Immature natural killer cell (primary cell): ENCODE measurements at places on chromosomes 6 and 20. TPM values are rescaled to one million over a fixed set of nuclear protein-coding genes. Genes with fewer than 3 reads are reported as not detected.

Gene COX4I2
- not detected for polyA plus RNA-seq

Gene ITPR3
- 7.2 TPM for polyA plus RNA-seq

Gene DZANK1
- polyA plus RNA-seq: 1.6 TPM

Gene NFKBIL1
- polyA plus RNA-seq: 5.0 TPM

Gene MMP24
- 0.17 TPM for polyA plus RNA-seq

Gene MYH7B
- polyA plus RNA-seq: not detected

Gene RTF2
- 163 TPM for polyA plus RNA-seq

Gene ADA
- 150 TPM for polyA plus RNA-seq

Gene SLC22A16
- polyA plus RNA-seq: not detected

Gene CRIP3
- 0.26 TPM for polyA plus RNA-seq

Gene PGBD1
- 1.7 TPM for polyA plus RNA-seq

Gene CST2
- not detected for polyA plus RNA-seq

Gene ASXL1
- 2.9 TPM for polyA plus RNA-seq

Gene STMND1
- not detected for polyA plus RNA-seq

Gene ASIP
- polyA plus RNA-seq: not detected

Gene ACTL10
- 3.4 TPM for polyA plus RNA-seq

Gene CD24
- polyA plus RNA-seq: 0.28 TPM

Gene HDGFL1
- polyA plus RNA-seq: not detected

Gene GMDS
- polyA plus RNA-seq: 22.5 TPM

Gene PDE7B
- not detected for polyA plus RNA-seq

Gene PI3
- not detected for polyA plus RNA-seq

Gene FAM184A
- polyA plus RNA-seq: not detected

Gene C20orf144
- polyA plus RNA-seq: 0.22 TPM

Gene PLN
- not detected for polyA plus RNA-seq

Gene SAYSD1
- 17.4 TPM for polyA plus RNA-seq

Gene PSMG4
- 45.7 TPM for polyA plus RNA-seq

Gene TGM2
- polyA plus RNA-seq: not detected

Gene NMBR
- not detected for polyA plus RNA-seq

Gene NKX2-2
- polyA plus RNA-seq: not detected

Gene TBX18
- polyA plus RNA-seq: not detected

Gene IP6K3
- polyA plus RNA-seq: not detected

Gene TRERF1
- 8.8 TPM for polyA plus RNA-seq

Gene ME1
- polyA plus RNA-seq: not detected

Gene MYBL2
- polyA plus RNA-seq: 2.3 TPM

Gene CLPSL1
- not detected for polyA plus RNA-seq

Gene TRIM38
- 11.4 TPM for polyA plus RNA-seq
